ENCODE measurements at places on chromosomes 1 and 21.

DNA sequence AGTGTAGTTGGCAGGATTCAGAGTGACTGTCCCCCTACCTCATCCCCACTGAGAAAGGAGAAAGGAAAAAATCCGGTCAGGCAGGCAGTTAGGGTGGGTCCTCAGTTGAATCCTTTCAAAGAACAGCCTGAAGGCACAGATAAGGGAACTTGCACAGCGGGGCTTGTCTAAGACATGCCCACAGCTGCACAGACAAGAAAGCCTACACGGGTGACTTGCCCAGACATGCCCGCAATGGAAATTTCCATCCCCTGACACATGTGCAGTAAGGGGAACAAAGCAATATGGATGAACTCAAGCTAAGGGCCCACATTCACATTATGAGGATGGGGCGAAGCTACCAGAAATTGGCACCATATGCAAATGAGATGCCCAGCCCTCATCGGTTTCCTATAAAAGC is 82.5 kb downstream of the DESI2 start:
- DNase-seq = no peak

GRCh38 chr1:54559111-54559548 is 11.1 kb downstream of the ACOT11 start:
- no peak for DNase-seq

DNA sequence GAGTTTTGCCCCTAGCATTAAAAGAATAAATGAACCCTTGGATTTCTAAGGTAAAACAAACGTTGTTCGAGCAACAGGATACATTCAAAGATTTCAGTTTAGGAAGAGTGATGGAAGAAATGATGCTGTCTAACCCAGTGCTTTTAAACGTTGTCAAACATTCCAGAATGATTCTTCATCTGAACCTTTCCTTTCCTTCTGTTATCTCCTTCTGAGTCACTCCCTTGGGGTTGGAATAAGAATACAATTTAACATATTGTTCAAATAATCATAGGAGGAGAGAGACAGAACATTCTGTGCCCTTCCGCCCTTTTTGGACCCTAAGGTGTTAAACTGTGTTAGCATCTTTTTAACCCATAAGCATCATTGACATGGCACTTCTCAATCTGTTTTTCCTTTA is 61.1 kb upstream of the RCOR3 start:
- no peak for DNase-seq

DNA sequence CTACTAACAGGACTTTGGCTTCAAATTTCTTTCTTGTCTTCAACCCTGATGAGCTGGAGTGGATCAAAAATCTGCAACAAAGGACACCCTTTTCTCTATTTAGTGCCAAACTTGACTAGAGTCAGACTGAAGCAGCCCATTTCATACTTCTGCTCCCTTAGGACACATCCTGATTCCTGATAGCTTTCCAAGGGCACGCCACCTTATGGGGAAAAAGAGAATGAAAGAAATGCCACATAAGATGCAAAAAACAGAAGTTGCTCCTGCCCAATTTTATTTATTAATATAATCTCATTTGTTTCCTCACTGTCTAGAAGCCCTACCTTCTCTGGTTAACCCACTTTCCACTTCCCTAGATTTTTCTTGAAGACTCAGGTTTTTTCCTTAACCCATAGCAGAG is 72.7 kb upstream of the NBPF4 start:
- no peak for DNase-seq

DNA sequence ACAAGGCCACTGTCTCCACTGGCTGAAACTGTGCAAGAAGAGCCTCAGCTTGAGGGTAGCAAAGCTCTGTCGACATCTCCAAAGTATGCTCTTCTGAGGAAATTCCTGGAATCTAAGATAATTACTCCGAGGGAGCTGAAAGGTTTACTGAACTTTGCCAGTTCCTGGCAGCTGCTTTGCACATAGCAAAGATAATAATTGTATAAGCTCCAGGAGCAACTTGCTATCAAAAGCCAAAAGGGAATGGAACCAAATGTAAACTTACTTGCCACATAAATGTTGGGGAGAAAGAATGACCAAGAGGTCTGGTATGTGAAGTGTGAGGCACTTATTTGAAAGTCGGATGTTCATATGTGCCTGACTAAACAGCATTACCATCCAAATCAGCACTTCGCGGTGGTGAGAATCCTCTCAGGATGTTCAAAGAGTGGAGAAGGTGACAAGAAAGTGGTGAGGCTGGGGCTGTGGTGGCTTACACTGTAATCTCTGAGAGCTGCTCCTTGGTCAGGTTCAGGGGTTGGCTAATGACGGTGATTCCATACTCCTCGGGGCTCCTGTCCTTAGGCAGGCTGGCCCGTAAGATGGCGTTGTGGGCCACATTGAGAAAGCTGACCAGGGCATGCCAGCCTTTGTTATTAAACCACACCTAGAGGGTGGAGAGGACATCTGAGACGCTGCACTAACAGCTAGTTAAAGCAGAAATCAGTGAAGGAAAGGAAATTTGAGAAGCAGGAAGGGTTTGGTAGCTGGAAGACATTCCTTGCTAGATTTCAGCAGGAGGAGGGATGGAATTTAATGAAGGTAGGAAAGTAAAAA is 100.0 kb downstream of the ABCA4 start:
- DNase-seq = no peak

- no peak for DNase-seq
These were observed 11.4 kb downstream of the FLG2 start for GRCh38 chr1:152348447-152348846.

- DNase-seq = no peak
These were observed 7.7 kb downstream of the SNX27 start for GRCh38 chr1:151619489-151620093.

DNA sequence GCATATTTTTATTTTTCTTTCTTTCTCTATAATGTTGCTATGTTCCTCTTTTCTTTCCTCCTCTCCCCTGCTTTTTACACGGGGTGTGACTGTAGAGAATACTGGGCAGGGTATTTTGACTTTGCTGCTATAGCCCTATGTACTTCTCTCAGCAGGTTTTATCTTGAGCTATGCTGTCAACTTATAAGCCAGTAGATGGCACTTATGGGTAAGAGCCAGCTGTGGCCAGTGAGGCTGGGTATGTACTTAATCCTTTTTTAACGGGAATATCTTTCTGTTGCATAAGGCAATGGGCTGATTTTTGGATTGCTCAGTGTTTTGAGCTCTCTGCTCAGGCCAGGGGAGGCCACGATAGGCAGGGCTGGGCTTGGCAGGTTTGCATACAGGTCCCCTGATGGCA is 99.0 kb downstream of the KCNK2 start:
- no peak for DNase-seq
